ENCODE measurements at places on chromosomes 12 and 14.

GRCh38 chr12:32312049-32312670, 87.2 kb upstream of the FGD4 start:
- peak; percentile 41 for DNase-seq

- no peak for DNase-seq
These were observed 29.6 kb downstream of the ADIPOR2 start for GRCh38 chr12:1720494-1720893.

- DNase-seq, result no peak
These were observed 415.2 kb upstream of the GARIN6 start for GRCh38 chr12:99232324-99232723.

DNA sequence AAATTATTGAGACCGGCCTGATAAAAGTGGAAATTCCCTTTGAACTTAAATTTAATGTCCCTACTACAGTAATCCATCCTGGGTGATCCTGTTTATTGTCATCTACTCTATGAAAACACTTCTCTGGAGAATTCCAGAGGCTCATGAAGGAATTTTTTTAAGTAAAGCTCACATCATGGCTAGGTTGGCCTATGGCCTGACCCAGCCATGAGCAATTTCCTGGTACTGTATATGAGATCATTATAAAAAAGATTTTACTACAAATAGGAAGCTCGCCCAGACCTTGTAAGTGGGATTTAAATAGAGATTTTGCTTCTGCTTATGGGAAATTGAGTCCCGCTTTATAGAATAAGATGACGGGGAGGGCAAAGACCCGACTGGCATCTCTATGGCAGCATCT, 215.5 kb downstream of the DPF3 start:
- DNase-seq, result no peak

- DNase-seq, result no peak
These were observed 3.3 kb upstream of the PDZRN4 start for GRCh38 chr12:41184864-41185263.

DNA sequence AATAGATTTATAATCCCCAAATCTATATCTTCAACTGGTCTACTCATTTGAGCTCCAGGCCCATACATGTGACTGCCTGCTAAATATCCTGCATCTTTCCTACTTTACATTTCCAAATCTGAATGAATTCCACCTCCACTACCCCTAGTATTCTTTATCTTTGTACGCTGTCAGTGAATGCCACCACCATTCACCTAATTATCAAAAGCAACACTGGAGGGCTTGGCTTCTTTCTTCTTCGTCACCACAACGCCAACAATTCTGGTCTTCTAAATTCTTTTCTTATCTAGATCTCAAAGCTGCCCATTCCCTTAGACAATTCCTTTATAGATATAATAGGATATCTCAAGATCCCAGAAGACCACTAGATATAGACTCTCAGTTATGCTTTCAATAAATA, 47.1 kb upstream of the ADAMTS20 start:
- no peak for DNase-seq

DNA sequence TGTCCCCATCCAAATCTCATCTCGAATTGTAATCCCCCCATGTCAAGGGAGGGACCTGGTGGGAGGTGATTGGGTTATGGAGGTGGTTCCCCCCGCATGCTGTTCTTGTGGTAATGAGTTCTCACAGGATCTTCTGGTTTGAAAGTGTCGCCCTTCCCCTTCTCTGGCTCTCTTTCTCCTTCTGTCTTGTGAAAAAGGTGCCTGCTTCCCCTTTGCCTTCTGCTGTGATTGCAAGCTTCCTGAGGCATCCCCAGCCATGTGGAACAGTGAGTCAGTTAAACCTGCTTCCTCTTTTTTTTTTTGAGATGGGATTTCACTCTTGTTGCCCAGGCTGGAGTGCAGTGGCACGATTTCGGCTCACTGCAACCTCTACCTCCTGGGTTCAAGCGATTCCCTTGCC, 104.0 kb downstream of the CCDC91 start:
- DNase-seq, result no peak

DNA sequence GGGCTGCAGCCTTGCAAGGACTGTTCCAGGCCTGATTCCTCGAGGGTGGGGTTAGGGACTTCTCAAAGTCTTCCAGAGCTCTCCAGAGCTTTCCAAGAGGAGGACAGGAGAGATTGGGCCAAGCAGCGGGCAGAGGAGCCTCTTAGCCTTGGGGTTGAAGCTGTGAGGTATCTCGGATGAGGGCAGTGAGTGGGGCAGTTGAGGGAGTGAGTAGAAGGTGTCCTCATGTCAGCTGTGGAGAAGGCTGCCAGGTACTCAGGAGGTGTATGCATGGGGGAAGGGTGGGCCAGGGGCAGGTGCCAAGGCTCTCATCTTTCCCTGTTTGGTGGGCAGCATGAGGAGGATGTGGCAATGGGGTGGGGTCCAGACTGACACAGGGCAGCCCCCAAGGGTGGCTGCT, 7.7 kb downstream of the KRT83 start:
- DNase-seq, result no peak

- DNase-seq, result no peak
These were observed 14.3 kb upstream of the ZFP36L1 start for GRCh38 chr14:68807148-68807600.

DNA sequence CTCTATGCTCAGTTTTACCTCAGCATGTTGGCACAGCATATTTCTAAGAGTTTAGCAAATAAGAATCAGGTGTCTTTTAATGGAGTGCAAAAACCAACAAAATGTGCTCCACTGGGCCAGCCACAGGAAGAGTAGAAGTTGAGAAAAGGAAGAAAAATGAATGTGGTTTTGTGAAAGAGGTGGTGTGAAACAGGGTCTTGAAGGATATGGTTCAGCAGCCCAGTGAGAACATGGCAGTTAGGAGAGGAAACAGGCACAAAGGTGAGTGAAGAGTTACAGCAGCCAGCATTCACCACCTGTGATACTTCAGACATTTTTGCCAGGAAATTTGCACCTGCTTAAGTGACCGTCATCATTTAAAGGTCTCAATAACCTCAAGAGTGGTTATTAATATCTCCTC, 2.4 kb downstream of the STAB2 start:
- no peak for DNase-seq

DNA sequence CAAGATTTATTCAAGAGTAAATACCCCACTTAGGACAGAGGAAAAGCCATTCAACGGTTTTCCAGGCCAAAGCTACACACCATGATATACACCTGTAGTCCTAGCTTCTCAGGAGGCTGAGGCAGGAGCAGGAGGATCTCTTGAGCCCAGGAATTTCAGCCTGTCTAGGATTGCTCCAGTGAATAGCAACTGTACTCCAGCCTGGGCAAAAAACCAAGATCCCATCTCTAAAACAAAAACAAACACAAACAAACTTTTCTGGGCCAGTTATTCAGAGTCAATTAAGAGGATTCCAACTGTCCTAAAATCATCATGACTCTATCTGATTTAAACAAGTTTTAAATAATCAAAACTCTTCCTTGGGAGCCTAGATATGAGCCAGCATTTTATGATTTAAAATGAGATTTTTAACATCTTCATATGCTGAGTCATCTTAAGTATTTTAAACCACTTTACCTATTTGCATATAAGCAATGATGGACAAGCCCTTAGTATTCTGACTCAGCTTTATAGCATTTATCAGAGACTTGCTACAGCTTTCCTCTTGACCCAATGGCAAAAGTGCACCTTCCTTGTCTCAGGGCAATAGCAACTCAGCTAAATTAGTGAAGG, 77.1 kb downstream of the KCNMB4 start:
- peak; percentile 34 for DNase-seq

DNA sequence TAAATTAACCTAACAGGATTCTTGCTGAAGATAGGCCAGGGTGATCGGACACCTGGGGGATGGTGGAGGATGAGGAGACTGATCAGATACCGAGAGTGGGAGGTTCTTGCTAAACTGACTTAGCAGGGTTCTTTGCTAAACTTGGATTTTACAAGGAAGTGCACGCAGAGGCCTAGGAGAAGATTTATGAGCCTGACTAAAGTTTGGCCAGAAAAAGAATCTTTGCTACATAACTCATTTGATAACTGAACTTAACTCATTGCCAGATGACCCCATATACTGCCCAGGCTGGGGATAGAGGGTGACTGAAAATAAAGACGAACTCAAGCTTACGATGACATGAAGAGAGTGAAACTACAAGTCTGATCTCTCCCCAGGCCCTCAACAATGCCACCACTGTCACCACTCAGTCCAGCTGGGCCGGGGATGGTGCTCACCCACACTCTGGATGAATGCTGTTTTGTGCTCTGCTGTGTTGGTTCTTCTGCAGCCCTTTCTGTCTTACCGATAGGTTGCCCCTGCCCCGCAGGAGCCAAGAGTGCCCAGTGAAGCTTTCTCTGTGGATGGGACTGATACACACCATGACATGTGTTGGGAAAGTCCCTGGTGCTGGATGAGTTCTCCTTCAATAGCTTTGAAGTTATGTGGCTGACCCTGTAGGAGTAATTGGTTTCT, 29.0 kb downstream of the PPFIBP1 start:
- no peak for DNase-seq

DNA sequence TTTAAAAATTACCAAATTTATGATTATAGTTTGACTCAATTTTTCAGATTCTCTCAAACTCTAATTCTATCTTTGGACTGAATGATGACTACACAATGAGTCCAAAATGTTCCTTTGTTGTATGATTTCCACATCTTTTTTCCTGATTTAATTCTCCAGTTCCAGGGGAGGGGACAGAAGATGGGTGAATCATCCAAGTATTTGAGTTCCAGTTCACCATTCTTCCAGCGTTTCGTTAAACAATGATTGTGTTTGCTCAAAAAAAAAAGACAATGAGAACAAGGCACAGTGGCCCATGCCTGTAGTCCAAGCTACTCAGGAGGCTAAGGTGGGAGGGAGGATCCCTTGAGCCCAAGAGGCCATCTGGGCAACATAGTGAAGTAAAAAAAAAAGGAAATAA, 23.8 kb downstream of the BAZ1A start:
- DNase-seq, result peak; percentile 48

GRCh38 chr12:12979731-12980259, 20.3 kb downstream of the HEBP1 start:
- peak; percentile 64 for DNase-seq

GRCh38 chr14:105005929-105006830, 14.7 kb downstream of the CDCA4 start:
- no peak for DNase-seq

DNA sequence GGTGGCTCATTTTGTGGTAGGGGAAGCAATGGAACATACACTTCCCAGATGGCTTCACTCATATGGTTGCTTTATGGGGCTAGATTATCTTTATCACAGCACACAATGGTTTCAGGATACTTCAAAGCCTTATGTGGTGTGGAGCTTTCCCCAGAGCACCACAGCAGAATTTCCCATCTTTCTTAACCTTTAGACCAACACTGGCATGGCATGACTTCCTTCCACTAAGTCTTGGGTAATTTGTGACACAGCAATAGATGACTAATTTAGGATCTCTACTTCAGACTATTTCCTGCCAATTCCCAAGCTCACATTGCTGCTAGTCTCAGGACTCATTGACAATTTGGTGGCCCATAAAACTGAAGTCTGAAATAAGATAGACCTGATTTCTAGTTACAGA, 36.9 kb upstream of the DCN start:
- no peak for DNase-seq

DNA sequence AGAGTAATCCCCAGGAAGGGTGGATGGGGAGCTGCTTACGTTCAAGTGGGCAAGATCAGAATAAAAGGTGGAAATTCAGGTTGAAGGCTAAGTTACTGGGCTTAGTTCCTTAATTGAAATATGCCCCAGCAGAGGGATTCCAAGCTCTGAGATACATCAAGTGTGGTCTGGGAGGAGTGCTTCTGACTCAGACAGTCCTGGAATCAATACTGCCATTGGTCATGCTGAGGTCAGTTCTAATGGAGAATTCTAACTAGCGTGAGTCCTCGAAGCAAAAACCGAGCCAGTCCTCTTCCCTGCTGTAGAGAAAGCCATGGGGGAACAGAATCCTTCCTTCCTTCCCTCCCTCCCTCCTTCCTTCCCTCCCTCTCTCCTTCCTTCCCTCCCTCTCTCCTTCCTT, 39.9 kb downstream of the NOS1 start:
- DNase-seq, result no peak

DNA sequence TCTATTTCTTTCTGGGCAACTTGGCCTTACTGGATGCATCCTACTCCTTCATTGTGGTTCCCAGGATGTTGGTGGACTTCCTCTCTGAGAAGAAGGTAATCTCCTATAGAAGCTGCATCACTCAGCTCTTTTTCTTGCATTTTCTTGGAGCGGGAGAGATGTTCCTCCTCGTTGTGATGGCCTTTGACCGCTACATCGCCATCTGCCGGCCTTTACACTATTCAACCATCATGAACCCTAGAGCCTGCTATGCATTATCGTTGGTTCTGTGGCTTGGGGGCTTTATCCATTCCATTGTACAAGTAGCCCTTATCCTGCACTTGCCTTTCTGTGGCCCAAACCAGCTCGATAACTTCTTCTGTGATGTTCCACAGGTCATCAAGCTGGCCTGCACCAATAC, 5.3 kb downstream of the OR4N5 start:
- DNase-seq, result no peak

- DNase-seq, result no peak
These were observed 58.3 kb upstream of the FRMD6 start for GRCh38 chr14:51593397-51593796.

DNA sequence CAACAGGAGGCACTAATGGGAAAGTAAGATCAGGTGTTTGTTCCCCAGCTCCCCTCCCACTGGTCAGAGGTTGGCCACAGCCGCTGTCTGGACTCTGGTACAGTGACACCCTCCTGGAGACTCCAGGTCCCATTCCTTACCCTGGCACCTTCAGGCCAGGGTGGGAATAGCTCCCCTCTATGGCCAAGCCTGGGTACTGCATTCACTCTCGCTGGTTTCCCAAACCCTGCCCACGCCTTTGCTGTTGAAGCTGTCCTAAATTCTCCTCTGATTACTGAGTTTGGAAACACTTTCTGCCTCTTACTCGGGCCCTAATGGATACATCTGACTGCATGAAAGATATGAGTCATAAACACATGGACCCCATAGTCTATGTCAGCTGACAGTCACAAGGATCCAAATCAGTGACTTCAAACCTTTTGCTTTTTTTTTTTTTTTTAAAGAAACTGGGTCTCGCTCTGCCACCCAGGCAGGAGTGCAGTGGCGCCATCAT, 17.9 kb downstream of the HRK start:
- no peak for DNase-seq

- peak; percentile 60 for DNase-seq
These were observed 11.4 kb downstream of the SLC7A8 start for GRCh38 chr14:23172096-23172495.

DNA sequence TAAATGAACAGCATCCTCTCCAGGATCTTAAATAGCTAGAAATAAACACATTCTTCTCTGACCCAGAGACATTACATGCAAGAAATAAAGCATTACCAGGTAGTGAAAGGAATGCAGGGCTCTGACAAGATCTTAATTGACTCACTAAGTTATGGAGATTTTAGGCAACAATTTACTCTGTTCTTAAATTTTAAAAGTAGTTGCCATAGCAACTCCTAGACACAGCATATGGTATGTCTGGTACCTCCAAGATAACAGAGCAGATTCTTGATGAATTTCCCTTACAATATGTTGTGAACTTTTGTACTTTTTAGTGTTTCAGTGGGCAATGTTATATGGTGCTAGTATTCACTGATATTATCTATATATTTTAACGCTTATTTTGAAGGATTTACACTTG, 76.7 kb upstream of the G2E3 start:
- no peak for DNase-seq

All from RWPE1 (cell line).